Spinal cord (tissue), 10 donors: ENCODE measurements at places on chromosomes 3 and 15. TPM values are rescaled to one million over a fixed set of nuclear protein-coding genes. Genes with fewer than 3 reads are reported as not detected.

The KNG1 gene
- total RNA-seq: not detected

The LIPH gene
- 0.30 TPM for total RNA-seq

The GREM1 gene
- 1.1 TPM for total RNA-seq

The PLA2G4E gene
- not detected for total RNA-seq

The CD80 gene
- total RNA-seq: 0.20 TPM

The MOBP gene
- total RNA-seq: 125 TPM

The PLCH1 gene
- 20.6 TPM for total RNA-seq

The IL17RD gene
- total RNA-seq: 20.0 TPM

The SLC9C1 gene
- total RNA-seq: 0.72 TPM

The ASB14 gene
- 0.59 TPM for total RNA-seq

The BTLA gene
- total RNA-seq: 0.06 TPM

The ROBO2 gene
- 75.0 TPM for total RNA-seq

The A4GNT gene
- not detected for total RNA-seq

The TATDN2 gene
- total RNA-seq: 21.0 TPM

The ZDHHC3 gene
- total RNA-seq: 57.8 TPM

The GOLGA6C gene
- total RNA-seq: not detected

The C2CD4A gene
- total RNA-seq: 0.06 TPM

The U2SURP gene
- total RNA-seq: 108 TPM

The TRPM1 gene
- 0.10 TPM for total RNA-seq

The EOMES gene
- 1.3 TPM for total RNA-seq
